ENCODE measurements at places on chromosomes 11 and 22.

DNA sequence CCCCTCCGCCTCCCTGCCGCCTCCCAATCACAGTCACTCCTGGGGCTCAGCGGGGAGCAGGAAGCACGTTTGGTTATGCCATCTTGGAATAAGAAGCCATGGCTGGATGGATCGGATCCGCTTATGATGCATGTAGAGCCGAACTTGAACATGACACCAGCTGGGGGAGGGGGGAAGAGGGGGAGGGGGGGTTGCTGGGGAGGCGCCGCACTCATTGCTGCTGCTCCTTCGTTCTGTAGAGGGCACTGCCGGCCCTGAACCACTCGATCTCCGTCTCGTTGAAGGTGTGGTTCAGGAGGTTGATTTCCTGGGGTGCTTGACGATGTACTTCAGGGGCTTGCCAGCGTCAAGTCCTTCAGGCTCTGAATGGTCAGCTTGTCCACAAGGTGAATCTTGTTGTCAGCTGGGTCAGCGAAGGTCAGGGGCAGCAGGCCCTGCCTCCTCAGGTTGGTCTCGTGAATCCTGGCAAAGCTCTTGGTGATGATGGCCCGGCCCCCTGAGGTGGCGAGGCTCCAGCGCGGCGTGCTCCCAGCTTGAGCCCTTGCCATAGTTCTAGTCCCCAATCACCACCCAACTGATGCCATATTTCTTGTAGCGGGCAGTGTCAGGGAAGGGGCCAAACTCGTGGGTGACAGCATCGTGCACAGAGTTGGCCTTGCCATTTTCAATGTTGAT is 476.9 kb upstream of the ISX start:
- no peak for DNase-seq

- DNase-seq = no peak
Observed at GRCh38 chr22:49051491-49052022, 776.1 kb downstream of the BRD1 start.

GRCh38 chr11:83119216-83119615 is 37.7 kb upstream of the PCF11 start:
- no peak for DNase-seq

DNA sequence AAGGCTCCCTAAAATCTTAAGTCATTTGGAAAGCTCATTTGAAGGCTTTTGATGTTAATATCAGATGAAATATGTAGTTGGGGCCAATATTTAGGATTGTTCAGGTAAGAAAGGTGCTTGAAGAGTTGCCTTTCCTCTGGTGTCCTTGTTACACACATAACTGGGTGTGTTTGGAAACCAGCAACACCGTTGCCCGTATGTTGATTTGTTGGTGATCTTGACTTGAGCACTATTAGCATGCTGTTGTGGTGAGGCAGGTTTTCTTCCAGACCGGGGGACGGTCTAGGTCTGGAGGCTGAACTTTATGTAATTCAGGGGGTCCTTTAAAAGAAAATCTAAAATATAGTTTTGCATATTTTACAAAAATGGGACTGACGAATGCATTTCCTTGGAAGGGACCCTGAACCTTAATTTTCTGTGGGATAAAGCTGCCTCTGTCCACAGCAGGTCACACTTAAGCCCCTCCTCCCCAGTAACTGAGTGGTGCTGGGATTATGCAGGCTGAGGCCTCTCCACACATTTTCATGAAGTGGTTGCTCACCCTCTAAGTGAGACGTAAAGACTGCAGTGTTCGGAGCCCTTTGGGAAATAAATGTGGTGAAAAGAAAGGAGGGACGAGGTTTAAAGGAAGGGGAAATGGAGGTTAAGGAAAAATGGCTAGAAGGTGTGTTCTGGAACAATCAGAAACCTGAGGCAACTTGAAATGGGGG is 1.8 kb downstream of the YWHAH start:
- DNase-seq = no peak
